ENCODE measurements at places on chromosomes 3 and 15.

DNA sequence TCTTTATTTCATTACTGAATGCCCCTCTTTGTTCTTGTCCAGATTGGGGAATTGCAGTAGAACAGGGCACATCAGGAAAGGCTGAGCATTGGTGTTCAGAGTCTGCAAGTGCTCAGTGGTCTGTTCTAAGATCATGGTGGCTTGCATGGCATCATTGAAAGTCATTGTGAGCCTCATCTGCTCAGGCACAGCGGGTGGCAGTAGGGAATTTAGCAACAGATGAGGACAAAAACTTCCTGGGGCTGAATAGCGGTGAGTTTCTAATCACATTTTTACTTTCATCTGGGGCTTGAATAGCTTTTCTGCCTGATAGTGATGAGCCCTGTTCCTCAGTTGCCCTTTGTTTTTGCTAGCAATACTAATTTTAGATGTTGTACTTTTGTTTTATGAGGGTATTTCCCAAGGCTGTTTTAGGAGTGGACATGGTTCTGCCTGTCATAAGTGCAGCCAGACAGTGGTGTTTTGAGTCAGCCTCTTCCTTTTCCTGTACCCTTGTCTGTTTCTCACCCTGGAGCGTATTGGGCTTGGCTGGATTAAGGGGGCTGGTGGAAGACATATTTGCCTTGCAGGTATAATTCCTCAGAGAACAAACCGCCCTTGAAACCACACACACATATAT lies 127.2 kb upstream of the IL12A start:
- no peak for DNase-seq

DNA sequence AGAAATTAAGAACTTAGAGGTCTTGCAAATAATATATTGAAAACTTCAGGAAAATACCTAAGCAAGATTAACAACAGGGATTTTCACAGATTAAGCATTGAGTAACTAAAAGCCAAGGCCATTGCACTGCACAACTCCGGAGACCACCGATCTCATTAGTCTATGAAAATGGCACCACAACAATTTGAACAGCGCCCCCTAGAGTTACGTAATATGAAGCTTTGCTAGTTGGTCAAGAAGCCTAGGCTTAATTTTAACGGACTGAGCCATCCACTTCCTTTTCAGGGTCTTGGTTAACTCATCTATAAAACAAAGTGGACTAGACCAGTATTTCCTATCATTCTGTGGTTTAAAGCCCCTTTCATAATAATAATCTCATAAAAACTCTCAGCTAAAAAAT lies 24.8 kb downstream of the TMEM212 start:
- DNase-seq: no peak

- DNase-seq: no peak
Observed at GRCh38 chr3:42773409-42773751, 327 bp upstream of the CCDC13 start.

DNA sequence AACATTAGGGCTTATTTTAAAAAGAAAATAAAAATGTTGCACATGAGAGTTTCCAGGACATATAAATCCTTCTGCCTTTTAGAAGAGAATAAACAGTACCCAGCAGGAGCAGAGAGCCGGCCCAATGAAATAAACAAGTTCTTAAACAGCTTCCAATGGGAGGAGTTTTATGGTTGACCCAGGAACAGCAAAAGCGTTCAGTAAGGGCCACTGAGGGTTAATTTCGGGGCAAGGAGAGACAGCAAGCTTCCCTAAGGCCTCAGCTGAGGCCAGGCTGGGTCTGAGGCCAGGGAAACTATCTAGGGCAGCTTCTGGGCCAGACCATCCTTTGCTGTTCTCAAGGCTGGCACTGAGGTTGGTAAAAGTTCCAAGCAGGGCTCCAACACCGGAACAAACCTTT lies 3.4 kb downstream of the PDZRN3 start:
- no peak for DNase-seq

GRCh38 chr3:71973274-71974030 lies 188.5 kb upstream of the PROK2 start:
- no peak for DNase-seq

- no peak for DNase-seq
Observed at GRCh38 chr3:59845386-59845785, 795.6 kb upstream of the CFAP20DC start.

- peak; percentile 15 for DNase-seq
Observed at GRCh38 chr3:43086460-43087165, 19.3 kb downstream of the POMGNT2 start.

DNA sequence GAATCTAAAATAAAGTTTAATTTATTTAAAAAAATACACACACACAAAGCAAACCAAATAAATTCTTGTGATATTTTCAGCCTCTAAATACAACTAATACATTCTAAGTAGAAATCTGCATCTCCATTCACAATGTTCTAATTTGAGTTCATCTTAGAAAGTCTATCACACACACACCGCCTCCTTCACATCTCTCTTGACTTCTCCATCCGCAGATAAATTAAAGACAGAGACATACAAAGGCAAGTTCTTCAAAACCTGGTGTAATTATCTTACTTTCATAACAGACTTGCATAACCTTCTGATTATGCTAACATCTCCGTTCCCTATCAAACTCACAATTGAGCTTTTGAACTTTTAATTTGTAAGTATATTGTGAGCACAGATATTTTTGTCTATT lies 657.3 kb downstream of the VGLL3 start:
- no peak for DNase-seq

GRCh38 chr15:52030010-52030409 lies 11.0 kb downstream of the MAPK6 start:
- no peak for DNase-seq

DNA sequence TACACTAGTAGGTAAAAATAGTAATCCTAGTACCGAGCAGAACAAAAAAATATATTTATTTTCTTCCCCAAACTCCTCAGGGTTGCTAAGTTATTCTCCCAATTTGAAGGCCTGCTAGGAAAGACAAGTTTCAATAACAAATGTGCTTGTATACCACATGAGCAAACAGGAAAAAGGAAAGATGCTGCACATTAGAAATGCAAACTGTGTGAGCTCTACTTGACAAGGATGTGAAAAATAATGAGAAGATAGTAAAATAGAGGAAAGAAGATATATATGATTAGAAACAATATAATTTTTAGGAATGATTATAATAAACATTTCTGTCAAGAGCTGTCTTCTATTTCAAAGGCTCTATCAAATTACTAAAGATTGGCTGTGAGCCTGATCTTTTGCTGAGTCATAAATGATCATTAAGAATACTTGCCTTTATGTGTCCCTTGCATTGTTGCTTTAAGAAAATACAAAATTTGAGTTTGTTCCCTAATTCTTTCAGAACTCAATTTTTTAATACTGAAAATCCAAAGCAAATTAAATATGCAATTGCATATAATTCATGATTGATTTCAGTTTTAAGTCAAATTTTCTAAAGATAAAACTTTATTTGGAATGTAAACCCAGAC lies 174.2 kb downstream of the NEK10 start:
- peak; percentile 34 for DNase-seq

- DNase-seq: no peak
Observed at GRCh38 chr15:60441331-60441730, 37.6 kb downstream of the ICE2 start.

GRCh38 chr3:193816656-193817311 lies 223.8 kb downstream of the OPA1 start:
- DNase-seq: peak; percentile 64

DNA sequence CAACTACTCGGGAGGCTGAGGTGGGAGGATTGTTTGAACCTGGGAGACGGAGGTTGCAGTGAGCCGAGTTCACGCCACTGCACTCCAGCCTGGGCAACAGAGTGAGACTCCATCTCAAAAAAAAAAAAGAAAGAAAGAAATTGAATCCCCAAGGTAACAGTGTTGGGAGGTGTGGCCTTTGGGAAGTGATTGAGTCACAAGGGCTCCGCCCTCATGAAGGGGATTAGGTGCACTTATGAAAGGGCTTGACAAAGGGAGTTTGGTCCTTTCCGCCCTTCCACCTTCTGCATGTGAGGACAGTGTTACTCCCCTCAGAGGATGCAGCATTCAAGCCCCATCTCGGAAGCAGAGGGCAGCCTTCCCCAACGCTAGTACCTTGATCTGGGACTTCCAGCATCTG lies 21.3 kb downstream of the POC1A start:
- DNase-seq: no peak

DNA sequence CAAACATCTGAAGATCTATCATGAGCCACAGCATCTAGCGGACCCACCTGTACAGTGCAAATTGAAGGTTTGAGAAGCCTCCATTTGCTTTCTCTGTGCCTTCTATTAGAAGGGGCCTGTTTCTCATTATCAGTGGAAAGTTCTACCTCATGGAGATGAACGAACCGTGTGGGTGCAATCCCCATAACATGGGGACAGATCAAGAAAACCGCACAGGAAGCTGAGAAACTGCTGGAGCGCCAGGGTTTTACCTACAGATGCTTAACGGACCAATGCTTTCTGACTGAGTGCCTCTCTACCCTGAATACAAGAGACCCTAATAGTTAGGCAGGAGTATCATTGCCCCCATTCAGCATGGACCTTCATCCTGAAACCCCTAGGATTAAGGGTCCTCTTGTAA lies 53.5 kb downstream of the CYP19A1 start:
- no peak for DNase-seq

GRCh38 chr15:74920456-74920855 lies 13.8 kb upstream of the FAM219B start:
- DNase-seq: no peak

GRCh38 chr3:27729748-27730611 lies 7.9 kb upstream of the EOMES start:
- no peak for DNase-seq

GRCh38 chr15:80179935-80180334 lies 27.1 kb downstream of the FAH start:
- no peak for DNase-seq

GRCh38 chr3:52805270-52806039 lies 10.9 kb downstream of the ITIH3 start:
- no peak for DNase-seq

DNA sequence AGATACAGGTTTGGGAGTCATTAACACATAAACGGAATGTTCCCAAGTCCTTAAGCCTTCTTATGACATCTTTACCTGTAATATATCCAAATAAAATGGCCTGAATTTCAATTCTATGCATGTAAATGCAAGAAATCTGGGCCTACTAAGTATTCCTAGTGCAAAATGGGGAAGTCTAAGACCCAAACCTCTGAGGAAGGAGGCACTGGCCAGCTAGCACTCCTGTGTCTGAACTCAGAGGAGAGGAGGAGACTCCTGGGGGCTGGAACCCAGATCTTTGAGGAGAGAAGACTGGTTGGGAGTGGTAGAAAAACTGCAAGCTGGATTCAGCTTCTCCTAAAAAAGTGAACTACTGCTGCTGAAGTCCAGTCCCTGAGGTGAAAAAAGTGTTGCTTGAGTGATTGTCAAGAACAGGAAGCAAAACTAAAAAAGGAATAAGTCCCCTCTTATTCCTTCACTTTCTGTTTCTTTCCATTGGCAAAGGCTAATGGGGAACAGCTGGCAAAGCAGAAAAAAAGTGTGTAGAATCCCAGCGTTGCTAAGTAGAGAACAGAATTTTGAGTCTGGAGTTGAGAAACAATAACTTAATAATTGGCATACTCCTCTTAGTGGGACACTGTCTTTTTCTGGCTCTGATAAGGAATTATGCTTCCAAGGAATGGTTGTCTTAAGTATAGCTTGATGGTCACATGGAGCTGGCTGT lies 54.8 kb upstream of the ATP2C1 start:
- no peak for DNase-seq

GRCh38 chr15:41115161-41115651 lies 874 bp downstream of the INO80 start:
- DNase-seq: peak; percentile 73

DNA sequence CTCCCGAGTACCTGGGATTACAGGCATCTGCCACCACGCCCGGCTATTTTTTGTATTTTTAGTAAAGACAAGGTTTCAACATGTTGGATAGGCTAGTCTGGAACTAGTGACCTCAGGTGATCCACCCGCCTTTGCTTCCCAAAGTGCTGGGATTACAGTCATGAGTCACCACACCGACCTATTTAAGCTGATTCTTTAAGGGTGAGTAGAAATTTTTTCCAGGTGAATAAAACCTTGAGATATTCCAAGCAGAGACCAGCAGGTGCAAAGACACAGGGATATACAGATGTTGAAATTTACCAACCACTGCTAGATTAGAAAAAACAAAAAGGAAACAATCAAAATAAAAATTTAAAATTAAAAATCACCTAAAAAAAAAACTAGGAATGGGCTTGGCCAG lies 74.4 kb upstream of the CHRNB4 start:
- DNase-seq: no peak

DNA sequence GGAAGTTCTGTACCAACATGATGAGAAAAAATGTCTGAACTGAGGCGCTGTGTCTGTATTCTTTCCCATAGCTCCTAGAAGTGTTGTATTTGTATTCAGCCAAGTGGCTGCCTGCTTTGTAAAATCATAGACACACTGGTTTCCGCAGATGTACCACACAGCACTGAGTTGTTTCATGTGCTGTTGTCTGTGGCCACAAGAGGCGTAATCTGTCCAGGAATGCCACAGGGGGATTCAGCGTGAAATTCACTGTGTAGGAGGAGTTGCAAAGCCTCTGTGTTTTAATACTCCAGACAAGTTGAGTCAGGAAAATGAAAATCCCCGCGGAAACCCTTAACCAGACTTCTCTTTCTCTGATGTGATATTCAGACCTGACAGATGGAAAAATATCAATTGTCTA lies 462.2 kb downstream of the NSUN3 start:
- DNase-seq: peak; percentile 39

DNA sequence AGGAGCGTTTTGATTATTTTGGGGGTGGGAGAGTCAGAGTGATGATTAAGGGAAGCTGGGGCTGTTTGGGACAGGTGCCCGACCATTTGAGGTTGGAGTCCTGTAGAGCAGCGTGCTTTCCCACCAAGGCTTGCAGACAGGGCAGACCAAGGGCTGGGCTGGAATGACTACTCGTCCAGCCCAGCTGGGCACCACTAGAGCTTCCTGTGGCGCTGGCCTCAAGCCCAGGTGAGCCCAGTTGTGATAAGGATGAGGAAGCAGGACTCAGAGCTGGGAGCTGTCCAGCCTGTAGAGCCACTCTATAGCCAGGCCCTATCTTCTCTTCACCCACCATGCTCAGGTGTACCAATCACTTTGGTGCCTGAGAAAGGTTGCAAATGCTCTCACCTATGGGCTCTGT lies 75.8 kb upstream of the ACAN start:
- DNase-seq: peak; percentile 71

- DNase-seq: no peak
Observed at GRCh38 chr3:118533676-118534075, 501.0 kb downstream of the IGSF11 start.

DNA sequence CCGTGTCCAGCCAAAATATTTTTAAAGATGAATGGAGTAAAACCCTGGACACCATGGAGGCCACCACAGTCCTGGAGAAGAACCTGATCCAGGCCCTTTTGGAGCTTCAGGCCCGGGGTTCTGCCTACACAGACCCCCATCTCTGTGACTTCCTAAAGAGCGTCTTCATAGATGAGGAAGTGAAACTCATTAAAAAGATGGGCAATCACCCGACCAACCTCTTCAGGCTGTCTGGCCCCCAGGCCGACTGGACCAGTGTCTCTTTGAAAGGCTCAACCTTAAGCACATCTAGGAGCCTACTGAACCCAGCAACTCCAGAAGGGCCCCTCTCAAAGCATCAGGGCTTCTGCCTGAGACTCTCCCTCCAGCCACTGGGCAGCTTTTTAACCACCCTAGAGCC lies 107.9 kb upstream of the FAM174B start:
- DNase-seq: no peak
